T-cell (primary cell): ENCODE measurements at places on chromosomes 1 and 21.

DNA sequence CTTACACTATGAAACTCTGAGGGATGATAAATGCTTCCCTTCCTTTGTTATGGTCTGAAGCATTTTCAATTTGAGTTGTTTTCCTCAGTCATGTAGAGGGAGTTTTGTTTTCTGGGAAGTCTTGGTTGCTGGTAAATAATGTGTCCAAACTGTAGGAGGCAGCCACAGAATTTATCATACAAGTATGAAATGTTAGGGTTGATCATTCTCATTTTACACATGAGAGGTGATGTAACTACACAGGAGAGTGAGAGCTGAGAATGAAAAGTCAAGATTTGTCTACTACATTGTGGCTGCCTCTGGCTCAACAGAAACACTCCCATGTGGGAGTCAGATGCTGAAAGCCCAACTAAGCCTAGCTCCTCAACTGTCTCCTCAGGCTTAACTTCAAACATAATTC is 182.5 kb upstream of the SGIP1 start:
- no peak for DNase-seq

GRCh38 chr1:35533586-35533985 is 23.6 kb downstream of the KIAA0319L start:
- no peak for DNase-seq

DNA sequence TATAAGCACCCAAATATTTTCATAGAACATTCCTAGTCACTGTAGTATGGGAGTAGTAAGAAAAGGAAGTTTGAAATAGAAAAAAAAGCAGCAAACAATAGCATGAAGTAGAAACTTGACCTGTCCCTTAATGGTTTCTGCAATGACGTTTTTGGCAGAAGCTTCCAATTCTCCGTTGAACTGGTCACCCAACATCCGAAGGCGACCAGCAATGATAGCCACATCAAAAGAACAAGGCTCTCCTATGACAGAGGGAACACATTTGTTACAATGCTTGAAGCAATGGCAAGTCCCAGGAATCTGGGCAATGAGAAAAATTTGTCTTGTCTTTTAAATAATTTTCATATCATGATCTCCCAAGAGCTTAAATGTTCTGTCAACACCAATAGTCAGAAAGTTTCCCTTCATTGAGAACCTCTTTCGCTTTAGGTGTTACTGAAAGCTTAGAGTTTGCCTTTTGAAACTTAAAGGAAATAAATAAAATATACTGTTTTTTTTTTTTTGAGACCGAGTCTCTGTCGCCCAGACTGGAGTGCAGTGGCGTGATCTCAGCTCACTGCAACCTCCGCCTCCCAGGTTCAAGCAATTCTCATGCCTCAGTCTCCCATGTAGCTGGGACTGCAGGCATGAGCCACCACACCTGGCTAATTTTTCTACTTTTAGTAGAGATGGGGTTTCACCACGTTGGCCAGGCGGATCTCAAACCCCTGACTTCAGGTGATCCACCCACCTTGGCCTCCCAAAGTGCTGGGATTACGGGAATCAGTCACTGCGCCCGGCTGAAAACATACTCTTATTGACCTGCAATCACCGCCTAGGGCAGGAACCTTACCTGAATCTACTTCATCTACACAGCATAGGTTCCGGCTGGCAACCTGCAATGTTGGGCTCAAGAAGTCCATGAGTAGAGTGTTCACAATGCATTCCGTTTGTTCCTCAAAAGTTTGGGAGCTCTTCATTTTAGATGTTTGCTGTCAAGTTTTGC is 672 bp downstream of the BCL2L15 start:
- no peak for DNase-seq

- no peak for DNase-seq
Measured at GRCh38 chr1:158067662-158068061, 74.2 kb downstream of the KIRREL1 start.

- DNase-seq = no peak
Measured at GRCh38 chr1:35324486-35324885, 56.0 kb downstream of the ZMYM4 start.

GRCh38 chr1:54859700-54860391 is 27.1 kb downstream of the DHCR24 start:
- no peak for DNase-seq

- no peak for DNase-seq
Measured at GRCh38 chr1:95572002-95572401, 338.0 kb downstream of the RWDD3 start.

DNA sequence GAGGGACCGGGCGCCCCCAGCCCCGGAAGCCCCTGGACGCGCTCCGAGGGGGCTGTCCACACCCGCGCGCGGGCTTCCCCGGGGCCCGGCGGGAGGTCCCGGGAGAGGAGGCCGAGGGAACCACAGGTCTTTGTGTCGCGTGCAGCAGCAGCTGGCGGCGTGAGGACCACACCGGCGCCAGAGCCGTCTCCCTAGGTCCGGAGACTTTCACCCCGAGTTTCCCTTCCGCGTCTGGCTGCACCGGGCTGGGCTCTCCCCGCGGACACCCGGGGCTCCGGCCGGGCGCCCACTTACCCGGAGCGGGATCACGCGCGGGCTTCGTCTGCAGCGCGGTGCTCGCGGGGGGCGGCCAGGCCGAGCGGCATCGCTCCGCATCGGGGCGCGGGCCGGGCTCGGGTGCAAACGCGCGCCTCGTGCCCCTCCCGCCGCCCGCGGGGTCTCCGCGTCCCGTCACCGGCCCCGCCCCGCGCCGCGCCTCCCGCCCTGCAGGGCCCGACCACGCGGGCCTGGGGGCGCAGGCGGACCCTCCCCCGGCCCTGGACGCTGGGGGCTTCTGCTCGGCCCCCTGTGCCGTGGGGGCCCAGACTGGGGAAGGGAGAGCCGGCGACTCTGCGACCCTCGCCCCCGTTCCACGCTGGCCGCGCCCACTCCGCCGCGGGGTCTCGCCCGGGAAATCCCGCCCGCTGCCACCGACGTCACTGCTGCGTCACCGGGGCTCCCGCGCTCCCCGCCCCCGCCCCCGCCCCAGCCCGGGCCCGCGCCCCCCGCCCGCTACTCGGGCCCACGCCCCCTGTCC is at the start of gene GNG4:
Gene GNG4, minus strand, starts transcription at position 417 of the 796 bp plus-strand sequence. CDS start 65,946 bp downstream, outside the sequence.
- no peak for DNase-seq
